Amygdala (tissue), 56 donors: ENCODE measurements at places on chromosomes 12 and 14.

GRCh38 chr12:6960593-6961277 is 9.6 kb downstream of the PTPN6 start:
- no peak for DNase-seq

DNA sequence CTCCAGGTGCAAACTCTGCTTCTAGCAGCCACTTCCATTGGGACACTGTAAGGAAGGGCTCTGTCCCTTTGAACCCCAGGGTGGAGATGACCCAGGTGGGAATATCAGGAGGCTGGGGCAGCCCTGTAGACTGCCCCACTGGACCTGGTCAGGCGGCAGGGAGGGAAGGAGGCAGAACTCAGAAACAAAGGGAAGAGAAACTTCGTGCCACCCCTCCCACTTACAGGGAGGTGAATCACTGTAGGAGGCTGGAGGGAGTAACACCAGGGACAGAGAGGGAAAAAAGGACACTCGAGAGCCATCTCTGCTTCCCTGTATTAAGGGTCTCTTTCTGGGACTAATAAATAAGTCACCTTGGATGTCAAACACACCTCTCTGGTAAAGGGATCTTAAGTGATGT is 37.4 kb downstream of the ISCA2 start:
- DNase-seq = no peak

DNA sequence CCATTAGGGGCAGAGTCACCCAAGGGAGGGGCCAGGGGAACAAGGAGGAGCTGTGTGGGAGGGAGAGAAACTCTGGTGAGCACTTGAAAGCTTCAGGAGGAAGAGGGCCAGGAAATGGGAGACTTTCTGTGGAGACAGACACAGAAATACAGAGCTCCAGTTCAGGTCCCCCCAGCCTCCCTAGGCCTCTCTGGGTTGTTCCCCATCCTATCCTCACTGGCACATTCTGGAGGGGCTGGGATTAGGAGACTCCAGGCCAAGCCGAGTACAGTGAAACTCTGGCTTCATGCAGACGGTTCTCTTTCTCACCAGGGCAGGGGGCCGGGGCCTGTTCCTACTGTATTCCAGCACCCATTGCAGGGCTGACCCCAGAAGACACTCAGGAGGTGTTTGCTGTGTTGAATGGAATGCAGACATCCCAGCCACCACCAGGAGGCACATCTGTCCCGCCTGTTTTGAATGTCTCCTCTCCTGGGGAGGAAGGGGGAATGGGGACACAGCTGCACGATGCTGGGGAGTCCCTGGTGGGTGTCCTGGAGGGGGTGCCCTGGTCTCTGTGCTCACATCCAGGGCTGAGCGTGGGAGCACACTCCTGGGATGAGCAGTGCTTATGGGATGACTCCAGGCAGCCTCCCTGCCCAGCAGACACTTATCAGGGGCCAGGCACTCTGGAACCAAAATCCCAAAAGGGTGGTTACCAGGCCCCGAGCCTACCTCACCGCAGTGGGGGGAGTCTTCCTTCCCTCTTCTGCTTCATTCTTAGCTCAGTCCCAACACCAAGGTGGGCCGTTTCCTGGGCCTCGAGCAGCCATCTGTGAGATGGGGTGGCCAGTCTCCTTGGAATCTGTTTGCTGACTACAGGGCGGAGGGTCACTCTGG is 5.5 kb upstream of the KRT84 start:
- DNase-seq = no peak

DNA sequence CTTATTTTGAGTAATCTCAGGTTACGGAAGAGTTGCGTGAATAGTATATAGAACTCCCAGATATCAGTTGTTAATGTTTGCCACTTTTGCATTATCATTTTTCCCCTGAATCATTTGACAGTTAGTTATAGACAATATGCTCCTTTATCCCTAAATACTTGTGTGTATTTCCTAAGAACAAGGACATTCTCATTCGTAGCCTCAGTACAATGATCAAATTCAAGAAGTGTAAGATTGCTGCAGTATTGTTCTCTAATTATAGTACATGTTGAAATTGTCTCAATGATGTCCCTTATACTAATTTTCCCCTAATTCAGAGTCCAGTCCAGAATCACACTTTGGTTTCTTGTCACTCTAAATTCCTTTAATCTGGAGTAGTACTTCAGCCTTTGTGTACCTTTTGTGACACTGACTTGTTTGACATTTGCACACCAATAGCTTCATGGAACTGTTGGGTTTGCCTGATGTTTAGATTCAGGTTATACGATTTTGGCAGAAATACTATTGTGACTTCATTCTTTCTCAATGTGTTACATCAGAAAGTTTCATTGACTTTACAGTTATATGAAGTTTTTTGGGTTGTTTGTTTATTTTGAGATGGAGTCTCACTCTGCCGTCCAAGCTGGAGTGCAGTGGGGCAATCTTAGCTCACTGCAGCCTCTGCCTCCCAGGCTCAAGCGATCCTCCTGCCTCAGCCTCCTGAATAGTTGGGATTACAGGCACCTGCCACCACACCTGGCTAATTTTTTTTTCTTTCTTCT is 13.1 kb downstream of the DYNC1H1 start:
- no peak for DNase-seq

- DNase-seq = no peak
Observed at GRCh38 chr12:30934811-30935210, 8.3 kb downstream of the TSPAN11 start.

- DNase-seq = no peak
Observed at GRCh38 chr12:170371-171225, 43.4 kb downstream of the SLC6A12 start.

GRCh38 chr14:44763356-44763755 is 198.4 kb downstream of the KLHL28 start:
- DNase-seq = no peak

GRCh38 chr12:93536766-93537488 is 35.5 kb upstream of the SOCS2 start:
- DNase-seq = no peak

GRCh38 chr12:111887926-111888745 is 46.1 kb downstream of the MAPKAPK5 start:
- no peak for DNase-seq

GRCh38 chr12:116187151-116187511 is 90.4 kb downstream of the MED13L start:
- DNase-seq = no peak

GRCh38 chr14:57085043-57085442 is 183.7 kb downstream of the EXOC5 start:
- no peak for DNase-seq

DNA sequence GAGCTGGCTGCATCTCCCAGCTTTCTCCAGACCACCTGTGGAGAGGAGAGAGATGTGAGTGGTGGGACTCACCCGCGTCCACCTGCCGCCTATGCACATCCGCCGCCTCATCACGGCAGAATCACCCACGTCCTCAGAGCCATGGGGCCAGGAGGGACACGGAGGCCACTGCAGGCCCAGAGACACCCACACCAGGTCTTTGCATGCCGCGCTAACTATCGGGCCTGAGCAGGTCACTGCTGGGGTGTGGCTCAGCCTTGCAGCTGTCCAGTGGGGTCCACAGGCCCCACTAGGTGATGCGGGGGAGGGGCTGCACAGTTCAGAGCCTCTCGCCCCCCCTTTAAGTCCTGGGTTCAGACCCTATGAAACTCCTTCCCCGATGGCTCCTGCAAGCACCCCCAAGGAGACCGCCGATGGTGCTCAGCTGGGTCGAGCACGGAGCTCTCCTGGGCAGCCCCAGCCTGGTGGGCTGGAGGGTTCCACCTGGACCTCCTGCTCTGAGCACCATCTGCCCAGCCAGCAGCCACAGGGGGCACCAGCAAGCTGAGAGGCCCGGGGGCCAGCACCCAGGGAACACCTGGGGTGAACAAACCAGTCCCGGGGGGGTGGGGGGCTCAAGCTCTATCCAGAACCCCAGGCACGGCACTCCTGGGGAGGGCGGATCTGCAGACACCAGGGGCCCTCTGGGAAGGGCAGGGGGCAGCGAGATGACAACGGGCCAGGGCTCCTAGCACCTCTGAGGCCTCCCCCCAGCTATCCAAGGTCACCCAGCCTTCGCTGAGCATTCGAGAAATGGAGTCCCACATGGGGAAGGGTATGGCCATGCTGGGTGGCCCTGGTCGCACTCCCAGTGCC is 34.3 kb downstream of the CCNK start:
- no peak for DNase-seq

- DNase-seq = no peak
Observed at GRCh38 chr12:4595881-4596280, 33.9 kb downstream of the DYRK4 start.

DNA sequence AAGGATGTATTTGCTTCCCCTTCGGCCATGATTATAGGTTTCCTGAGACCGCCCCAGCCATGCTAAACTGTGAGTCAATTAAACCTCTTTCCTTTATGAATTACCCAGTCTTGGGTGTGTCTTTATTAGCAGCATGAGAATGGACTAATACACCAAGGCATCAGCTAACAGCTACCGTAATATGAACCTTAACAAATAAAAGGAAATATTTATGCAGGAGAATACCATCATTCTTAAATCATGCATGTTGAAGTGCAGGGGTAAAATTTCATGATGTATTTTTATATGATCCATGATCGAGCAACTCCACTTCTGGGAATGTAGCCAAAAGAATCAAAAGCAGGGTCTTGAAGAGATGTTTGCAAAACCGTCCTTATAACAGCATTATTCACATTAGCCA is 379.0 kb downstream of the NPAS3 start:
- no peak for DNase-seq

GRCh38 chr12:44158746-44159145 is 322.9 kb downstream of the TMEM117 start:
- DNase-seq = no peak

GRCh38 chr14:100018482-100018881 is 46.7 kb upstream of the EVL start:
- DNase-seq = no peak
